Keratinocyte (primary cell): ENCODE measurements at places on chromosomes 4 and X. TPM values are rescaled to one million over a fixed set of nuclear protein-coding genes. Genes with fewer than 3 reads are reported as not detected.

GRCh38 chrX:3403748-3404147 lies 57.3 kb upstream of the MXRA5 start:
- no peaks in the 10 kb centered on the region for H3K36me3 ChIP-seq
- no peak overlapping the region for H3K27ac ChIP-seq
- no peak for DNase-seq
- no peak overlapping the region for H3K4me3 ChIP-seq
- no peaks in the 10 kb centered on the region for H3K4me1 ChIP-seq

Gene RHOXF1
- not detected in 3 replicates for polyA plus RNA-seq

Gene LAMP2
- polyA plus RNA-seq: 133 to 239 TPM (median 200 TPM) in 3 replicates

Gene IL2
- not detected in 3 replicates for polyA plus RNA-seq

Gene BEX1
- 2.5 to 24.6 TPM (median 6.4 TPM) in 3 replicates for polyA plus RNA-seq
